ENCODE measurements at places on chromosomes 4 and X. TPM values are rescaled to one million over a fixed set of nuclear protein-coding genes. Genes with fewer than 3 reads are reported as not detected.
A peak's percentile ranks its signal among the peaks of the same experiment; 100 is the strongest.

GRCh38 chrX:136810493-136810892 is 29.8 kb upstream of the ARHGEF6 start:
- H3K4me1 ChIP-seq: no peaks in the 10 kb centered on the region
- DNase-seq: no peak
- no peak overlapping the region for H3K4me3 ChIP-seq
- no peaks in the 10 kb centered on the region for H3K27me3 ChIP-seq
- H3K36me3 ChIP-seq: no peaks in the 10 kb centered on the region

GRCh38 chrX:22097012-22097694 is 65.0 kb downstream of the PHEX start:
- H3K27me3 ChIP-seq: no peaks in the 10 kb centered on the region
- no peaks in the 10 kb centered on the region for H3K36me3 ChIP-seq
- DNase-seq: no peak
- H3K27ac ChIP-seq: no peak overlapping the region
- no peaks in the 10 kb centered on the region for H3K4me1 ChIP-seq
- H3K4me3 ChIP-seq: no peak overlapping the region

DNA sequence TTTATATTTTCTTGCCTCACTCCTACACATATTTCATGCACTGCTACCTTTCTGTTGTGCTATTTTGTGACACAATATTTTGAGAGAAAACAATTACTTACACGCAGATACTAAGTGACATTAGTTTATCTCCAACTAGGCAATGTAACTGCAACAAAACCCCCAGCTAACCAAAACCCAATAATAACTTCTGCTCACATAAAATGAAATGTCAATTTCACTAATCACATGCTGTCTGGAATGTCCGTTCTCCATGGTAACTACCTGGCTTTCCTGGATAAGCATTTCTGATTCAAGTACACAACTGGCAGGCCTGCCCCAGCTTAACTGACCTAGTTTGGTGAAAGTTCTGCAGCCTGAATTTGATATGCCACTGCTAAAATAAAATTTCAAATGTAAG is 313.5 kb downstream of the TMA16 start:
- H3K27ac ChIP-seq: no peak overlapping the region
- H3K4me1 ChIP-seq: no peaks in the 10 kb centered on the region
- H3K27me3 ChIP-seq: no peaks in the 10 kb centered on the region
- DNase-seq: no peak
- H3K36me3 ChIP-seq: no peaks in the 10 kb centered on the region
- H3K4me3 ChIP-seq: no peak overlapping the region

GRCh38 chr4:168773388-168774195 is 236.5 kb downstream of the CBR4 start:
- H3K27ac ChIP-seq: no peak overlapping the region
- H3K4me1 ChIP-seq: peaks cover 17% of the 10 kb centered on the region
- no peak overlapping the region for H3K4me3 ChIP-seq

GRCh38 chrX:40088299-40088625 is 9.5 kb downstream of the BCOR start:
- no peaks in the 10 kb centered on the region for H3K27me3 ChIP-seq
- no peak overlapping the region for H3K27ac ChIP-seq
- no peaks in the 10 kb centered on the region for H3K36me3 ChIP-seq
- no peak for DNase-seq

DNA sequence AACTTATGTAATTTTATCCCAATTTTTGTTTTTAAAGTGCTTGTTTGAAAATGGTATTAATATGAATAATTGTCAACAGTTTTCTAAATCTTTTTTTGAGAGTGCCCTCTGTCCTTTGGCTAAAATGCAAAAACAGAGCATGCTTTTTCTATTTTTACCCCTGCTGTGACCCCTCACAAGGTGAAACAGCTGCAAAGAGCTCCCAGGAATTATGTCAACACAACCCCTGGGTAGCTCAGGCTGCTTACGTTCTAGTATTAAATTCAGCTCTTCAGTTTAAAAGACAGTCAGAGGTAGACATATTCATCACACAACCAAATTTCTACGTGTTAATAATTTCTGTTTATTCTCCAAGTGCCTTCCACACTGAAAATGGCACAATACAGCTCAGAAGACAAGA is 367.5 kb downstream of the PRDM5 start:
- H3K4me1 ChIP-seq: no peaks in the 10 kb centered on the region
- H3K36me3 ChIP-seq: no peaks in the 10 kb centered on the region
- no peaks in the 10 kb centered on the region for H3K27me3 ChIP-seq
- no peak overlapping the region for H3K27ac ChIP-seq
- DNase-seq: no peak

DNA sequence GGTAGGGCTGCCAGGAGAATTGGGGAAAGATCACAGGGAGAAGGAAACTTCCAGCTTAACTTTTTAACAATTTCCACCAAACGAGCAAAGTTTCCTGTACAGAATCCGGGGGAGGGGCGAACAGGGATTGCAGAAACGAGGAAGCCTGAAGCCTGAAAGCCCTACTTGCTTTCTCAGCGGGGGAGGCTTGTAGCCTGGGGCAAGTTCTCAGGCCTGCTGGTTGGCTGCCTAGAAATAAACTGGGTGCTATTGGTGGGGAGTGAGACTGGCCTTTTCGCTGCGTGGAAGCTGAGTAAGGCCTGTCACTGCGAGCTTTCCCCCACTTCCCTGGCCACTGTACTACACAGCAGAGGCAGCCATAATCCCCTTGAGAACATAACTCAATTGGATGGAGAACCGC is 110.8 kb upstream of the ATP8A1 start:
- H3K4me3 ChIP-seq: no peak overlapping the region
- H3K27ac ChIP-seq: no peak overlapping the region
- H3K4me1 ChIP-seq: no peaks in the 10 kb centered on the region
- no peak for DNase-seq
- no peaks in the 10 kb centered on the region for H3K36me3 ChIP-seq

GRCh38 chr4:179747218-179747910 is 2305.1 kb upstream of the AGA start:
- no peaks in the 10 kb centered on the region for H3K36me3 ChIP-seq
- H3K27ac ChIP-seq: no peak overlapping the region
- DNase-seq: no peak
- no peak overlapping the region for H3K4me3 ChIP-seq
- H3K4me1 ChIP-seq: no peaks in the 10 kb centered on the region

- no peaks in the 10 kb centered on the region for H3K4me1 ChIP-seq
- no peak for DNase-seq
- no peaks in the 10 kb centered on the region for H3K36me3 ChIP-seq
- H3K27me3 ChIP-seq: no peaks in the 10 kb centered on the region
- no peak overlapping the region for H3K27ac ChIP-seq
Measured at GRCh38 chr4:89997171-89997704, 102.6 kb downstream of the MMRN1 start.

GRCh38 chrX:132676561-132677186 is 187.8 kb upstream of the MBNL3 start:
- no peaks in the 10 kb centered on the region for H3K4me1 ChIP-seq
- no peak for DNase-seq
- H3K36me3 ChIP-seq: no peaks in the 10 kb centered on the region
- no peak overlapping the region for H3K4me3 ChIP-seq

DNA sequence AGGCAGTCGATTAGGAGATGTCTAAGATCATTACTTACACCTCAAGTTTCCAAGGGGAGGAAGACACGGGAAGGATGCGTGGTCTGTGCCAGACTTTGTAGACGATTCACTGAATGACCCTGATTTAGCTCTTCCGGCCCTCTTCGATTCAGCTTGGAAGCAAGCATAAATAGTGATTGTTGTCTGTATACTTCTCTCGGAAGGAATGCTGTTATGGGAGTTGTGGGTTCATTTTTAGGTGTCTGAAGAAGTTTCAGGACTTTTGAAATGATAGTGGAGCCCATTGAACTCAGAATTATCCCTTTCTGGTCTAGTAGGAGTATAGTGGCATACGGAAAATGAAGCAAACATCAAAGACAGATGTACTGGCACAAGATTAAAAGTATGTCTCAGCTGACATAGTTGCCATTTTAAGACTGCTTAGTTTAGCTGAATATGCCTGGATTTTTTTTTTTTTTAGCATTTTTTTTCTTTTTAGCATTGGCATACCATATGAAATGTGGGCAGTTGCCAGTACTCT is 1.0 kb upstream of the ANKRD17 start:
- H3K36me3 ChIP-seq: no peaks in the 10 kb centered on the region
- peaks cover 6% of the 10 kb centered on the region for H3K4me1 ChIP-seq
- H3K27ac ChIP-seq: peak overlapping the region; percentile 99
- no peak for DNase-seq
- H3K27me3 ChIP-seq: no peaks in the 10 kb centered on the region
- H3K4me3 ChIP-seq: peak overlapping the region; percentile 96

DNA sequence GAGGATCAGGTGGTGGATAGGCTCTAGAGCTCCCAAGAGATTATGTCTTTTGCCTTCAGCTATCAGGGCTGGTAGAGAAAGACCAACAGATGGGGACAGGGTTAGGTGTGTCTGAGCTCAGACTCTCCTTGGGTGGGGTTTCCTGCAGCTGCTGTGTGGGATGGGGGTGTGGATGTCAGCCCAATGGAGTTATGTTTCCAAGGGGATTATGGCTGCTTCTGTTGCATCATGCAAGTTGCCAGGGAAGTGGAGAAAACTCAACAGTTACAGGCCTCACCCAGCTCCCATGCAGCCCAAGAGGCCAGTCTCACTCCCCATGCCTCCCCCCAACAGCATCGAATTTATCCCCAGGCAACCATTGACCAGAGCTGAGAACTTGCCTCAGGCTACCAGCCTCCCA is 80.2 kb upstream of the CDX4 start:
- H3K27ac ChIP-seq: no peak overlapping the region
- H3K36me3 ChIP-seq: no peaks in the 10 kb centered on the region
- DNase-seq: no peak
- no peaks in the 10 kb centered on the region for H3K27me3 ChIP-seq
- no peaks in the 10 kb centered on the region for H3K4me1 ChIP-seq
- no peak overlapping the region for H3K4me3 ChIP-seq

EFNB1 gene
- total RNA-seq: 53.4 TPM

KLHL13 gene
- total RNA-seq: 4.0 TPM

LINC00632 gene
- total RNA-seq: 17.0 TPM

ITIH6 gene
- total RNA-seq: not detected

CFAP47 gene
- total RNA-seq: not detected

ABLIM2 gene
- total RNA-seq: 13.5 TPM

TMEM128 gene
- total RNA-seq: 8.6 TPM

MAP3K15 gene
- total RNA-seq: not detected

RS1 gene
- not detected for total RNA-seq

BRS3 gene
- not detected for total RNA-seq

All from esophagus squamous epithelium (tissue), 5 donors.